CD4-positive, alpha-beta T cell treated with Interleukin-4 for 4 hours (primary cell): ENCODE measurements at places on chromosomes 12 and 14.

DNA sequence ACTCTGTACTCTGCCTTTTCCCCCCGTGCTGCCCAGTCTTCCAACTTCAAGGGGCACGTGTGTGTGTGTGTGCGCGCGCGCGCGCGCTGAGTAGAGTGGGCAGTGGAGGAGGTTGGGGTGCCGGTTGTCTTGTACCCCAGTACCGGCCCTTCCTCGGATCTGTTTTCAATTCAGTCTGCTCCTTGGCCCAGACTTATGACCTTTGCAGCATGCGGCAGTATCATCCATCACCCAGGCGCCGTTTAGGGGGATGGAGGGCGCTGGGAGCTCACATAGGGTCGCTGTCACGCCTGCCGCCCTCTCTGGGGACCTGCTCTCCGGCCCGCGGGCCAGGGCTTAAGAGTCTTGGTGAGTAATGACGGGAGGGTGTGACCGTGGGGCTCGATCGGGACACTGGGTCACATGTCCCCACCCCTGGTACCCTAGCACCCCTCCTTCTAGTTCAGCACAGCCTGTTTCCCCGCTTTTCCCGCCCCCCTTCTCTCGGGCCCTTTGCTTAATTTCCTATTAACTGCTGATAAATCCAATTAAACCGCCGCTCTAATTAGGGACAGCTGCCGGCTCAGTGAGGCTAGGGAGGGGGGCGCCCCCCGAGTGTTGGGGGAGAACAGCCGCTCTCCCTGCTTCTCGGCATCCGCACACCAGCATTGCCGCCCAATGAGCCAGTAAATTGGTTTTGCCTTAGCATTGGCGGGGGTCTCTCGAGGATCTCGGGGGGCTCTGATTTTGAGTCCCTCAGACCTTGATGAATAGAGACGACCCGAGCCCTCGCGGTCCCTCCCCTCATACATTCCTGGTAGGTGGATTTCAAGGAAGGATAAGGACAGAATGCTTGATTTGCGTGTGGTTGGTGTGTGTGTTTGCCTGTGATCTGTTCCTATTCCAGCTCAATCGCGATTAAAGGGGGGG lies 9.3 kb downstream of the STAC3 start:
- DNase-seq, result no peak

DNA sequence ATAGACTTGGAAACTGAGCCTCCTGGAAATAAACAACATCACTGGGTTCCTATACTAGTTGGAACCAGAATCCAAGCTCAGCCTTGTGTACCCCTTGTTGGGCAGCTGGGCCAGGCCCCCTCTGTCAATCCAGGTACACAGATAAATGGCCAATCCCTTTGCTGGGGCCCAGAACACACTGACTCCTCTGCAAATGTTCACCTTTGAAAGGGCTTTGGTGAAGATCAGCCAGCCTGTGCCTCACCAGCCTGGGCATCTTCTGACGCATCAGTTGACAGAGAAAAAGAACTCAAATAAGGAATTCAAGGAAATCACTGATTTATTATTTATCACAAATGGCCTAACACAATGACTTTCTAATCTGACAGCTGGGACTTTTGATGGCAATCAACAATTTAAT lies 1090.2 kb downstream of the BCL11B start:
- no peak for DNase-seq

- DNase-seq, result no peak
Observed at GRCh38 chr12:52141875-52142274, 49.9 kb downstream of the KRT80 start.

- no peak for DNase-seq
Observed at GRCh38 chr12:7512553-7512952, 9.0 kb upstream of the CD163 start.
